ENCODE measurements at places on chromosomes 1 and 21.

DNA sequence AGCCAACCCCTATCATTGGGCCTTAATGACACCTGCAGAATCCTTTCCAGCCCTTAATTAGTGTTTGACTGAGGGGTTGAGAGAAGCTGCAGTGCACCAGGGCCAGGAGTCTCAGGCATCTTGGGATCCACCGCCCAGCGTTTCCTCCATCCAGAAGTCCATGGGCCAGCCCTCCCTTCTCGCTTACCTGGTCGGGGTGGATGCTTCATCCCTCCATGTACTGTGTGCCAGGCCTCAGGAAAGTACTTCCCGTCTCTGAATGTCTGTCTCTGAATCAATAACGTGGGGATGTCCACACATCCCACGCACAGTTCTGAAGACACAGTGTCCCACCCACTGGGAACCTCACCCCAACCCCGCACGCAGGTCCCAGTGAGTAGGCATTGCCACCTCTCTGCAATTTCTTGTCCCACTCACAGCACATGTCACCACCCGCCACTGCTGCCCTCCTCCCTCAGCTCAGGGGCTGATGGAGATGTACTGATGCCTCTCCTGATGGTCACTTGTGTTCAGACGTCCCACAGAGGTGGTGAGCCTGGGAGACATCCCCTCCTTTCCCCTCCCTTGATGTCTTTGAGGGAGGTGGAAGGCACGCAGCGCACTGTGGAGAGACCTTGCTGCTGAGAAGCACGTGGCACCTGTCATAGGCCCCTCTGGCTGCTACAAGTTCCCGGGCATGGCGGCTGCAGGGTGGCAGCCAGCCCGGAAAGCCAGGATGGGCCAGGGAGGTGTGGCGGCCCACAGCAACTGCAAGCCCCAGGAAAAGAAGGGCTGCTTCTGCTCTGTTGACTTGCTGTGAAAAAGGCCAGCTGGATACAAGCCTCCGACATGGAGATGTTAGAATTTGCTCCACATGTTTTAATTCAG lies 29.4 kb upstream of the PRSS38 start:
- no peak for DNase-seq

DNA sequence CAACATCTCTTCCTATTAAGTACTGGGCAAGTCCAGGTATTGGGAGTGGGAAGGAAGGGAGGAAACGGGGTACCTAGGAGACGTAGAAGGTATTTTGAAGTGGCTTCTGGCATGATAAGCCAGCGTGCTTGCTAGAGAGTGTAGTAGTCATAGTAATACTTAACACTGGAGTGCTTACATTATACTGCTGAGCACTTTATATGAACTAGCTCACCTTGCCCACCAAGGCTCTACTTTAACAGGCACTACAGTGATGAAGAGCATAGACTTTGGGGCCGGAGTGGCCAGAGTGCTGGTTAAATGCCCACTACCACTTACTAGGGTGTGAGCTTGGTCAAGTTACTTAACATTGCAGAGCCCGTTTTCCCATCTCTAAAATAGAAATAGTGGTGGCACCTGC lies 61.7 kb downstream of the ACP6 start:
- no peak for DNase-seq

- no peak for DNase-seq
Measured at GRCh38 chr1:5525597-5526384, 466.4 kb downstream of the NPHP4 start.

GRCh38 chr21:45551783-45552695 lies 9.8 kb upstream of the SLC19A1 start:
- DNase-seq, result no peak

DNA sequence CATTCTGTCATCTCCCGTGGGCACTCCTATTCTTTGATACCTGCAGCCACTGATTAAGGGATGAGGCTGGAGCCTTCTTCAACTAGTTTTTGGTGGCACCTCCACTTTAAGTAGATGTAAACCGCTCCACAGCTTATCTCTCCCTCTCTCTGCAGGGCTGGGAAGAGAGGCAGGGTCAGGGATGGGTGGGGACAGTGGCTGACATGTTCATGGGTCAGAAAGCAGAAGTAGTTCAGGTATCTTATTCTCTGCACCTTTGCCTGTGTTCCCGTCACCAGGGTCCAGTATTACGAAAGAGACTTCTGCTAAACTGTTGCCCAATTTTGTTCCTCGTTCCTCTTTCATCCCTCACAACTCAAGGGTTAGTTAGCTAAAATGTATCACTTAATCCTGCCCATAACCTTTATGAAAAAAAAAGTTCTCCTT lies 51.7 kb upstream of the EDEM3 start:
- no peak for DNase-seq

DNA sequence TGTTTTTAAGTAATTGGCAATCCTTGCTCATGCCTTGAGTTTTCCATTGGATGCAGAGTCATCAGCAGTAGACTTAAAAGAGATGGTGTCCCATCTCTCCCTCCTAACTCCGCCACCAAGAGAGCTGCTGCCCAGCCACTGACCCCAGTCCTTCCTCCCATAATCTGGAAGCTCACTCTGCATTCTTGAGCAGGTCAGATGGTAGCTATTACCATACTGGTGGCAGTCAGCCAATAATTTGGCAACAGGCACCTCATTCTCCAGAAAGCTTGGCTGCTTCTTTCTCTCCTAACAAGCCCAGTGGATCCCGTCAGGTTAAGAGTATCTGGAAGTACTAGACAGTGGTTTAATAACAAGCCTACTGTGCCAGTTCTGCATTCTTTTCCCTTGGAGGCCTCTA lies 272.1 kb downstream of the ZNF648 start:
- DNase-seq, result no peak

GRCh38 chr21:42918291-42918690 lies 7.1 kb downstream of the ERVH48-1 start:
- no peak for DNase-seq

DNA sequence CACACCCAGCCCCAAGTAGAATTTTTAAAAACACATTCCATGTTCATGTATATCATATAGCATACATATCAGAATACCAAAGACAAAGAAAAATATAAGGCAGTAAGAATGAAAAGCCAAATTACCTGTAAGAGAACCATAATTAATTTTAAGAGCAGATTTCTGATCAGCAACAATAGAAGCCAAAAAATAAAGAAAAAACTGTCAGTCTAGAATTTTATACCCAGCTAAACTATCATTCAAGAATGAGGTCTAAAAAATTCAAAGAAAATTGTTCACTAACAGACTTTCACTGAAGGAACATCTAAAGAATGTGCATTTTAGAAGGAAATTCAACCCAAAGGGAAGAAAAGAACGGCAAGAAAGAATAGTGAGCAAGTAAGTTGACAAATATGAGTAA lies 10.6 kb upstream of the FUCA1 start:
- no peak for DNase-seq

- DNase-seq, result no peak
Measured at GRCh38 chr1:163013826-163014600, 55.1 kb upstream of the RGS4 start.

DNA sequence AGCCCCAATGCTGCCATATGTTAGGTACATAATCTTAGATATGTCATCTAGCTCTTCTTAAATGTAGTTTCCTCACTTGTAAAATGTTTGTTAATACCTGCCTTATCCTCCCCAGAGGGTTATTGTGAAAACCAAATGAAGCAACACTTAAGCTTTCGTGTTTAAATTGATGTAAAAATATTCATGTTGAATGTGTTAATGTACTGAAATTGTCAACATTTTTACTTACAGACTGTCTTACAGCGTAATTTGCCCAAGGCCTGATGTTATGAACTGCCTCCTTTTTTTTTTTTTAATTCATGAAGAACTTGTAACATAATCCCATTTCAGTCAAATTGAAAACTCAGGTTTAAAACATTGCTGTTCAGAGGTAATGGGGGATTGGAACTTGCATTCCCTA lies 25.6 kb upstream of the ENAH start:
- no peak for DNase-seq

- DNase-seq, result no peak
Measured at GRCh38 chr1:182676274-182676673, 8.1 kb downstream of the RGS8 start.
